Activated CD4-positive, alpha-beta memory T cell treated with anti-CD3 and anti-CD28 coated beads for 36 hours (primary cell): ENCODE measurements at places on chromosomes 5 and 9. TPM values are rescaled to one million over a fixed set of nuclear protein-coding genes. Genes with fewer than 3 reads are reported as not detected.

- no peak for DNase-seq
These were observed 107.5 kb downstream of the FRMD3 start for GRCh38 chr9:83430681-83431080.

The CEP72 gene
- total RNA-seq, result 22.5 TPM

DNA sequence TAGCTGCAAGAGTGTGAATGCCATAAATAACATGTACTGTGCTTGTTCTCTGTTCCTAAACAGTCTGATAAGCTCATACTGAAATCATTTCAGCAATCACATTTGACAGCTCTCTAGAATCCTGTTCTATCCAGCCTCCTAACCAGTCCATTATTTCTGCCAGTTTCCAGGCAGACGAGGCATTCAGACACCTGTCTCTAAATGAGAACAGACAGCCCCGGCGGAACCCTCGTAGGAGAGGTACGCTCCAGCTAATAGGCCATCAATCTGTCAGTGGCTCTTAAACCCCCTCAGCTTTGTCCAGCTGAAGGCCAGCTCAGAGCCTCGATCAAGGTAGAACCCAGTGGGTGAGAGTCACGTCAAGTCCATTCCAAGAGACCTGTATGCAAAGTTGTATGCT is 272.3 kb downstream of the GLIS3 start:
- no peak for DNase-seq

DNA sequence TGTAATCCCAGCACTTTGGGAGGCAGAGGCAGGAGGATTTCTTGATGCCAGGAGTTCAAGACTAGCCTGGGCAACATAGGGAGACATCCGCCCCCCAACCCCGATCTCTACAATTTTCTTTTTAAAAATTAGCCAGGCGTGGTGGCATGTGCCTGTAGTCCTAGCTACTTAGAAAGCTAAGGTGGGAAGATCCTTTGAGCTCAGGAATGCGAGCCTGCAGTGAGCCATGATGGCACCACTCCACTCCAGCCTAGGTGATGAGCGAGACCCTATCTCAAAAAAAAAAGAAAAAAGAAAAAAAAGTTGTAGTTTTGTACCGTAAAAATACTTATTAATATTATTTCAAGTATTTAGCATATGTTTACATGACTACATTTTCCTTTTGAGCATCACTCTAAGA is 29.3 kb downstream of the TSSK1B start:
- no peak for DNase-seq

The SHOC1 gene
- total RNA-seq, result not detected

DNA sequence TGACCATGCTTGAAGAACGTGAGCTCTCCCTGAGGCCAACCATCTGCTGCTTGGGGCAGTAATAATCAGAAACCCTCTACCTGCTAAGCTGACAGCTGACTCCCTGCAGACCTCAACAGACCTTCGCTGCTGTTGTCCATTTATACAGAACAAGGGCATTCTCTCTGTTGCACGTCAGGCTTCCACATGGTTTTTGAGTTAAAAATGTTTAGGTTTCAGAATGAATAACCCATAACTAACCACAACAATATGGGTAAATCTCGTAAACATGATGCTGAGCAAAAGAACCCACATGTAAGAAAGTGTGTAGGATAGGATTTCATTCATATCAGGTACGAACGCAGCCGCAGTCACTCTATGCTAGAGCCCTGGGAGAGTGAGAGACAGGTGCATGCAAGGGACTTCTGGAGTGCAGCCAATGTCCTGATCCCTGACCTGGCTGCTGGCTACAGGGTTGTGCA is 348.5 kb downstream of the MED10 start:
- no peak for DNase-seq

DNA sequence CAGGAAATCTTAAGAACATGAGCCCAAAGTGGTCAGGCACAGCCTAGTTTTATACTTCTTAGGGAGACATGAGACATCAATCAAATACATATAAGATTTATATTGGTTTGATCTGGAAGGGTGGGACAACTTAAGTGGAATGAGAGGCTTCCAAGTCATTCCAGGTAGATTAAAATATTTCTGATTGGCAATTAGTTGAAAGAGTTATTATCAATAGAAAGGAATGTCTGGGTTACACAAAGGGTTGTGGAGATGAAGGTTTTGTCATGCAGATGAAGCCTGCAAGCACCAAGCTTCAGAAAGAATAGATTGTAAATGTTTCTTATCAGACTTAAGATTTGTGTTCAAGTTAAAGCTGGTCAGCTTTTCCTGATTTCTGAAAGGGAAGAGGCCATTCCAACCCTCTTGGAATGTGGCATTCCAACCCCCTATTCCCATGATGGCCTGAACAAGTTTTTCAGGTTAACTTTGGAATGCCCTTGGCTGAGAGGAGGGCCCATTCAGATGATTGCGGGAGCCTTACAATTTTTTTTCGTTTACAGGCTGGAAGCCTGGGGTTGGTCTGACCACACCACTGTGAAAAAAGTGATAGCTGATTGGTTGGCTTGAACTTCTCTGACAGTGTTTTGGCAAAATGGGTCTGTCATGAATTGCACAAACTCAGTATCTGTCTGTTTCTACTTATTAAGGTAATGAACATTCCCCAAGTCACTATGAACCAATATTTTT is 245.6 kb upstream of the RAI14 start:
- no peak for DNase-seq

GRCh38 chr5:171149772-171150171 is 159.3 kb upstream of the TLX3 start:
- no peak for DNase-seq

DNA sequence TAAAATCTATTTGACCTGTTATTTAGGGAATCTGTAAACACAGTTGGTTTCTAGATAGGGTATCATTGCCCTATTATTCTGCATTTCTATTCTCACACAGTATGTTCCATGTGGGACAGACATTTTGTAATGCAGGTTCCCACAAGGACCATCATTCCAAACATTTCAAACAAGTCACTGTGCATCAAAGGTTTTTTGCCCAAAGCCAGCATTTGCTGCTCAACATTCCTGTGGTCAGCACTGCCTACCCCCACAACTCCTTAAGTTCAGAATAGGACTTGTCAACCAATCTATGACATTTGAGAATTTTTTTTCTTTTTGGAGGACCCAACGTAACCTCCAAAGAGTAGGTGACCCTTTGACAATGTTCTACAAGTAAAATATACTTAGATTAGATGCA is 95.7 kb downstream of the LPAR1 start:
- DNase-seq, result no peak

GRCh38 chr5:57795203-57795602 is 312.6 kb upstream of the ACTBL2 start:
- DNase-seq, result no peak

DNA sequence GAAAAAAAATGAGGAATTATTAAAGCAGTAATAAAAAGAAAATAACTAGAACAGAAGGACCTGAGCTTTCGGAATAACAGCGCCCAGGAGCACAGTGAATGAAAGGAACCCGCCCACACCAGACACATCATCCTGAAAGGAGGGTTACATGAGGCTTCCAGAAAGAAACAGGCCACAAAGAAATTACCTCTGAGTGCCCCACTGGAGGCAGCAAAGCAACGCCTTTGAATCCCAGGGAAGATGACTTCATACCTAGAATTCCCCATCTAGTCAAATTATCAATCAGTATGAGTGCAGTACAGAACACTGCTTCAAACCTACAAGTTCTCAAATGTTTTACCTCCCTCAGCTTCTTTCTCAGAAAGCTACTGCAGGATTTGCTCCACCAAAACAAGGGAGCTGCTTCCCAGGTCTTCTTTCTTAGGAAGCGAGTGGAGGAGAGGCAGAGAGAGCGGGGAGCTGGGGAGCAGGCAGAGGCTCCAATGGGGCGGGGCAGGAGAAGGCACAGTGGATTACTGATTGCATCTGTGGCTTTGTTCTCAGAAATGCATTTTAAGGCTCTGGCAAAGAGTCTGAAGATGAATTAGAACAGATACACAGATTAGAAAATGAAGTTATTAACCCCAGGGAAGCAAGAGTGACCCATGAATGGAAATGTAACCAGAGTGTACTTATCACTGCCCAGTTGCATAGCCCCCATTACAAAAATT is 87.1 kb downstream of the SEMA4D start:
- DNase-seq, result peak; percentile 86

DNA sequence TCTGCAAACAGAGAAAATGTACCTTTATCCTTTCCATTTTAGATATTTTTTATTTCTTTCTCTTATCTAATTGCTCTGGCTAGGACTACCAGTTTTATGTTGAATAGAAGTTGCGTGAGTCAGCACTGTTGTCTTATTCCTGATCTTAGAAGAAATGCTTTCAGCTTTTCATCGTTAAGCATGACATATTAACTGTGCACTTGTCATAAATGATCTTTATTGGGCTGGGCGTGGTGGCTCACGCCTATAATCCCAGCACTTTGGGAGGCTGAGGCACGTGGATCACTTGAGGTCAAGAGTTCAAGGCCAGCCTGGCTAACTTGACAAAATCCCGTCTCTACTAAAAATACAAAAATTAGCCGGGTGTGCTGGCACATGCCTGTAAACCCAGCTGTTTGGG is 8.2 kb upstream of the ECM2 start:
- DNase-seq, result no peak

The SV2C gene
- 0.10 TPM for total RNA-seq

- DNase-seq, result peak; percentile 11
These were observed 97.6 kb downstream of the ARSB start for GRCh38 chr5:78887384-78888118.

GRCh38 chr5:52842111-52842510 is 54.4 kb downstream of the ITGA1 start:
- DNase-seq, result no peak

- DNase-seq, result no peak
These were observed 2073.7 kb upstream of the ACO1 start for GRCh38 chr9:30310711-30311110.

The SEMA5A gene
- 0.48 TPM for total RNA-seq
